ENCODE measurements at places on chromosomes 4 and X.

- DNase-seq, result no peak
Measured at GRCh38 chrX:154419189-154419588, 7.8 kb downstream of the TAFAZZIN start.

- DNase-seq, result no peak
Measured at GRCh38 chrX:57586360-57586759, 5.5 kb upstream of the ZXDB start.

DNA sequence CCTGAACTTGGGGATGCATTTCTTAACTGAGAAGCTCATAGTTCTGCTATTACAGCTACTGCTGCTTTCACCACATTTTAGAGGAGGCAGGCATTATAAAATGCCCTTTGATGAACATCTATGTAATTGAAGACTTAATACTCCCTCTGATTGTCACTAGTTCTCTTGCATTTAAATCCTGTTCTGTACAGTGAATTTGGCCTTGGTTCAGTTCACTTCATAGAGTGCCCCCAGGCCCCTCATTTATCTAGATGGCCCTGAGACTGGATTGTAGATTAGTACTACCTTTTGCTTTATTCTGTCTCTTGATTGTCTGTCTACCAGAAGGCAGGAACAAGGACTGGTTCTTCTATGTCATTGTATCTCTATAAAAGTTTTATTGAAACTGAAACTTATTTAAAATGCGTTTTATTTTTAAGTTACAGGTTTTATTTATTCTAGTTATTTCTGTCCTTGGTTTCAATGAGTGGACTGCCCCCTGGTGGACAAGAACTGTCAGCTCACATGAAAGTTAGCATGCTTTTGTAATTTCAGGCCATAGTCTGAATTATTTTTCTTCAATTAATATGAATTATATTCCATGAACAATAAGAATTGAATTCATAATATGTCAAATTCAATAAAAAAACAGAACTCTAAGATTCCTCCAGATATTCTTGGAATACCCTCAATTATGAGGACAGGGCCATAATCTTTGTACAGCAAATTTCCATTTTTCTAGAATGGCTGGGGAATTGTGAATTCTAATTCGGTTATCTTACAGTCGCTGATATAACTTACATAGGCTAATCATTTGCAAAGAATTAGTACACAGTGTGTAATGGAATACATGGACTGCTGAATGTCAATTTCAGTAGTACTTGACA lies 47.2 kb upstream of the TMEM33 start:
- peak; percentile 6 for DNase-seq

- DNase-seq, result no peak
Measured at GRCh38 chrX:19800821-19801374, 86.5 kb downstream of the SH3KBP1 start.

GRCh38 chr4:145277011-145277410 lies 96.6 kb upstream of the OTUD4 start:
- DNase-seq, result no peak

Measured in nucleus accumbens (tissue), 56 donors.